Hematopoietic multipotent progenitor cell treated with erythropoietin and hydrocortisone succinate and interleukin-3 and kit ligand, for 4 days (in vitro differentiated cells): ENCODE measurements at places on chromosomes 12 and 14.

- no peak for DNase-seq
Measured at GRCh38 chr12:48001505-48002413, 2.5 kb downstream of the COL2A1 start.

GRCh38 chr12:3081091-3081490, 3.9 kb downstream of the TSPAN9 start:
- DNase-seq: no peak

DNA sequence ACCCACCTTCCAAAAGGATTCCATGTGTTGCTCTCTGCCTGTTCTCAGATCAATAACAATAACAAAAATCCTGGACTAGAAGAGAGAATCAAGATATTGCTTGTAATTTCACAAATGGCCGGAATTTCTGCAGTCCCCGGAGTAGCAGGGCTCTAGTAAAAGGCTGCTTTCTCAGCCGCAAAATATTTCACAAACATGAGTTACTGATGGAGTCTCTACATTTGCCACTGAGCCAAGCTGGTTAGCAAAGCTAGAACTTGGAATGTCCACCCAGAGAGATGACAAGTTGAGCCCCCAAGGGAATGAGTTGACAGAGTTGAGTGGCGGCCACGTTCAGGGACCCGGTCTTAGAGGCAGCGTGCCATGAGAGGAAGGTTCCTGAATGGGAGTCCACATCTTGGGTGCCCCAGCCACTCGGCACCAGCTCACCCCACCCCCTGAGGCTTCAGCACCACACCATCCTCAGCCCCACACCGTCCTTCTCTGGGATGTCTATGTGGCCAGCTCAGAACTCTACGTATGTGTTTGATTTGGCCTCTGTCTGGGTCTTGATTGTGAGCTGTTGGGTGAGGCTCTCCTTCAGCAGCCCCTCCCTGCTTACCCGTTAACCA, 15.9 kb downstream of the FBLN5 start:
- DNase-seq: no peak

- no peak for DNase-seq
Measured at GRCh38 chr12:27541031-27541719, 17.2 kb downstream of the PPFIBP1 start.

- DNase-seq: peak; percentile 33
Measured at GRCh38 chr12:2029851-2030250, 22.9 kb upstream of the CACNA1C start.

DNA sequence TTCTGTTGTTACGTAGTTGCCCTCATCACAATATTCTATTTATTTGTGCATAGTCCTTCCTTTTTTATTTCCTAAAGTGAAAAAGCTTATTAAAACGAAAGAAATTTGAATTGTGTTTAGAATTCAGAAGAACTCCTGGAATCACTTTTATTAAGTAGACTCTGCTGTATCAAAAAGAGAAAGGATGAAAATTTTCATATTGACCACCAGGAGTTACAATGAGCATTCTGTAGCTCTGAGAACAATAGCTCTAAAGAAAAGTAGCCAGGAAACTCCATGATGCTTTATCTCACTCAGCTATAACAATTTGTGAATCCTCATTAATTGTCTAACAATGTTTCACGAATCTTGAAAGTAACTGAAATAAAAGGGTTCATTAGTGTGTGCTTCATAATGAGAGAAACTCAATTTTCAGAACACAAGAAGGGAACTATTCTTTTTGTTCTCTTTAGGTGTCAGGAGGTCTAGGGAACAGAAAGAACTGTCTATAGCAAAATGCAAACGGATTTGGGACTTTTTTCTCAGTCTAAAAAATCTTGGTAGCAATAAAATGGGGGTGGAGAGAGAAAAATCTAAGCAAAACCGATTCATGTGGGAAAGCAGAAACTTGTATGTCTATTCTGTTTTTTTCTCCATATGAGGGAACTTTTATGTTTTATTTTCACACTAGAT, 19.3 kb downstream of the ASCL1 start:
- DNase-seq: no peak

DNA sequence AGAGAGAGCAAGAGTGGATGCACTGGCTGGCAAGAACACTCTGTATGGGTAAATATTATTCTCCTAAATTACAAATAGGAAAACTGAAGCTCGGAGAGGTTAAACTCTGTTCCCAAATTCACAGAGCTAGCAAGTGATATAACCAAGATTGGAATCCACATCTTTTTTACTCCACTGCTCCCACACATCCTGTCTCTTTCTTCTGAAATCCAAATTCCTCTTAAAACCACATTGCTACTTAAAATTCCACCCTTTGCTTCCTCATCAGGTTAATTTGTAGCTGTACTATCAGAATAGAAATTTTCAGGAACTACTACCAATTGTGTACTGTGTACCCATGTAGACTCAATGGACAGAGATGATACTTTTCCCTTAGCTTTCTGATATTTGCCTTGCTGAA, 74.4 kb downstream of the ARMH4 start:
- DNase-seq: no peak

DNA sequence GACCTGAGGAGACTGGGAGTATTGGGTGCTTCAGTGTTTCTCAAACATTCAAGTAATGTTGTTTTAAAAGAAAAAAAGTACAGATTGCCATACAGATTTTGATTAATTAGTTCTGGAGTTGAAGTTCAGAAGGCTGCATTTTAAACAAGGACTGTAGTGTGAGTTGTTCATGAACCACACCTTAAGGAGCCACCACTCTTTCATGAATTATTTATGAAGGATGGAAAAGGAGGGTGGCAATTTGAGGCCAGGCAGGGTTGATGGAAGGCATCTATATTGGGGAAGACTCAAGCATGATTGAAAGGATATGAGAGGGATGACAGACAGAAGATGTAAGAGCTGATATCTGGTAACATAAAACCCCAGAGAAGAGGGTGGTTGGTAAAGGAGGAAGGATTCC, 146.6 kb upstream of the CAND1 start:
- no peak for DNase-seq

GRCh38 chr12:70754330-70754741, 117.1 kb upstream of the PTPRB start:
- DNase-seq: no peak

DNA sequence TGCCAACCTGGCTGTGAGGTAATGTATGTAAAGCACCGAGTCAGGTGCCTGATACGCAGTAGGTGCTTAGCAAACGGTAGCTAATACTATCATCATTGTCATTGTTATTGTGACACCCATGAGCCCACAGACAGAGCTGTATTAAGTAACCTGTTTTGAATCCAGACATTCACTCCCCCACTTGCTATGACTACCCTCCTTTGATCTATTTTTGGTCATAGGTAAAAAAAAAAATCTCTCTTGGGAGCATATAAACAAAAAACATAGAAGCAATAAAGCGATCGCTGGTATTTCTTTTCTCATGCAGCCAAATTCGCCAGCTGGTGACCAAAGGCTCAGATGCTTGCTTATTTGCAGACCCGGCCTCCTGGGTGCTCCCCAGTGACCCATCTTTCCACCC, 330.2 kb downstream of the DPF3 start:
- no peak for DNase-seq

DNA sequence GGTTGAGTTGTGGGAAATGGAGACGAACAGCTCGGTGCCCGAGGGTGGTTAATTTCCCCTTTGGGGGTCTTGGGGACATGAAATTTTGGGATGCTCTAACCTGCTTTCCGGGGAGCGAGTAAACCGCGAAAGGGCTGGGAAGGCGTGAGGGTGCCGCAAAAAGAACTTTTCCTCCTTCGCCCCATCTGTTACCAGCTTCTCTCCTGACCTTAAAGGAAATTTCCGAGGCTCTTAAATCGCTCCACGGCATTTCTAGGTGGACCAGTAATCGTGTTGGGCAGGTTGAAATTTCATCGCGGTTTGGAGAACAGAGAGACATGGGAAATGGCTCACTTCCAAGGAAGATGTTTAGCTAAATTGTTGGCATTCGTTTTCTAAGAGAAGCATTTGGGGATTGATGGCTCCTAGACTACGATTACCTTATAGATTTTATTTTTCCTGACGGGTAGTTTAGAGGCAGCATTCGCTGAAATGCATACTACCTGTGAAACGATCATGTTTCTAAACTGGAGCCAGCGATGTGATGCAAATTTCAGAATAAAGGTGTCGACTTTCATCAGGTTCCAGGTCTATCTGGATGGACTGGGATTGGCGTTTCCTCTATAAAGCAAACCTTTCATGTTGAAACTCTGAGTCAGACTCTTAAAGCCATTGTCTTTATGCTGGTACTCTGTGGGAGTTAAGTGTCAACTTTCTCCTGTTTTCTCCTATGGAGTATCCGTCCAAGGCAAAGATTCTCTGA, 414.5 kb downstream of the PCNX1 start:
- peak; percentile 37 for DNase-seq

GRCh38 chr12:112901271-112901670, 5.5 kb upstream of the OAS1 start:
- no peak for DNase-seq

DNA sequence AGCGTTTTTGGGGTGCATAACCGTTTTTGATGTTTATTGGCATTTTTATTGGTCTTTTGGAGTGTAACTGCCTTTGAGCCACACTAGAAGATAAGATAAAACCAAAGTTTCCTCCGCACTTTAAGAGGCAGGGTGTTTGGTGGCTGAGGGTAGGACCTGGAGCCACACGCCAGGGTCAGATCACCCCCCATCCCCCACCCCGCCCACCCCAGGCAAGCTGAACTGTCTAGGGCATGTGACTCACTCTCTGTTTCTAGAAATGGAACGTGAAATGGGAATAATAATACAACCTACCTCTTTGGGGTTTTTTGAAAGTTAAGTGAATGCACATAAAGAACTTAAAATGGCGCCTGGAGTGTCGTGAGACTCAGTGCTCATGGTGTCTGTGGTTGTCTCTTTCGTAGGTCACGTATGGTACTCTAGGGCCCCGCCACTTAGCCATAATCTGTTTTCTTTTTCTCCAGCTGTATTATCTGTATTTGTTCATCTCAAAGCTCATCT, 56.0 kb downstream of the PPP2R5C start:
- peak; percentile 76 for DNase-seq

GRCh38 chr12:105748806-105749600, 389.8 kb downstream of the NUAK1 start:
- DNase-seq: no peak

GRCh38 chr12:118850244-118850825, 131.0 kb upstream of the SRRM4 start:
- DNase-seq: peak; percentile 42

DNA sequence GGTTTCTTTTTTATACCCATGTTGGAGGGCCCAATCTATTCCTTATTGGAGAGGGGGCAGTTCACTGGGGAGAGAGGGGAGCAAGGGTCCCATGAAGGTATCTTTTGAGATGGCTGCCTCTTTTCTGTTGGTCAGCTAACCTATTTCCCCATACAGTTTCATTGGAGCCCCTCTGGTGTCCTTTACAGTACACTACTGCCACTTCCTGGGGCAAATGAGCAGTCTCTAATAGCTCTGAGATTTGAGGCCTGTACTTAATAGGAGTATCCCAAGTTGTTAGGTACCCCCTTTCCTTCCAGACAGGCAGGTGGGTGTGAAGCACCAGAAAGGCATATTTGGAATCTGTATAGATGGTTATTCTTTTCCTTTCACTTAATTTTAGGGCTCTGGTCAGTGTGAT, 41.3 kb upstream of the RNU6-8 start:
- peak; percentile 27 for DNase-seq

- DNase-seq: peak; percentile 91
Measured at GRCh38 chr12:116910645-116911451, at the start of gene FBXW8. TSS of gene FBXW8 (plus strand) at chr12:116910950. CDS start at chr12:116911038, 88 bp downstream.

DNA sequence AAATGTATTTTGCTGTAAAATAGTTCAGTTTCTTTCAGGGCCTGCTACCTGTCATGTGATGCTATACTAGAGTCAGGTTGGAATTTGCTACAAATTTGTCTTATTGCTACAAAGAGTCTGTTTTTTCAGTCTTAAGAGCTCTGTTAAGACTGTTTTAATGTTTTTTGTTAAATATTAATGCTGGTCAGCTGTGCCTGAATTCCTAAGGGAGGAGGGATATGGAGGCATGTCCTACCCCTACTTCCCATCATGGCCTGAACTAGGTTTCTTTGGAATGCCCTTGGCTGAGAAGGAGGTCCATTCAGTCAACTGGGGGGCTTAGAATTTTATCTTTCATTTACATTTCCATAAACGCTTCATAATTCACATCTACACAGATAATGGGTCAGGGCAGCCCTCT, 30.0 kb downstream of the IQSEC3 start:
- DNase-seq: no peak

- no peak for DNase-seq
Measured at GRCh38 chr14:92902726-92903125, 20.2 kb upstream of the CHGA start.

DNA sequence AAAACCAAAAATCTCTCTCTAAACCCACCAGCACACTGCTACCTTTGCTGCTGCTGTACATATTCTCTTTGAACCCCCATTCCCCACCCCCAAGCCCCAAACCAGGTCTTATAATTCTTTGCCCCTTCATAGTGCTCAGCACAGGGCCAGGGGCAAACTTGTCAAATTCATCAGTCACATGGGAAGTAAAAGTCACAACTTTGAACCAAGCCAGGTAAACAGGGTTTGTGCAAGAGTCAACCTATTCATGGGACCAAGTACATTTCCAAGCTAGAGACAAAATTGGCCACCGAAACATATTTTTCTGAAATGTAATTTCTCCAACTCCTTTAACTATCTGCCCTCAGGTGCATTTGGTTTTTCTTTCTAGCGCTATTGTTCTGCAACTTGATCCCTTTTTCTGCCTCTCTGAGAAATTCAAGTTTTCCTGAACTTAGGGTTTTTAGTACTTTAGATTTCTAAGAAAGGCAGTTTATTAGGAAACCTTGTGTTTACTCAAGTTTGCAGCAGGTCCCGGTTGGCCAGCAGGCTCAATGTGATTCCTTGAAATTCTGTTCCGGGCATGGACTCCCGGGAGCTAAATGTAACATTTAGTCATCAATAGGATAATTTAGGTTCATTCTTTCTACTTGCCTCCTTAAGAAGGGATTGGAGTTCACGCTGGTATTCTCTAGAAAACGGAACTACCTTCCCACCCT, 230.5 kb downstream of the EFCAB11 start:
- DNase-seq: no peak

GRCh38 chr12:18139989-18140596, 50.1 kb upstream of the RERGL start:
- DNase-seq: peak; percentile 63

GRCh38 chr12:3928538-3929184, 55.5 kb upstream of the PARP11 start:
- DNase-seq: peak; percentile 74

- DNase-seq: no peak
Measured at GRCh38 chr12:43241986-43242385, 310.0 kb downstream of the ADAMTS20 start.

DNA sequence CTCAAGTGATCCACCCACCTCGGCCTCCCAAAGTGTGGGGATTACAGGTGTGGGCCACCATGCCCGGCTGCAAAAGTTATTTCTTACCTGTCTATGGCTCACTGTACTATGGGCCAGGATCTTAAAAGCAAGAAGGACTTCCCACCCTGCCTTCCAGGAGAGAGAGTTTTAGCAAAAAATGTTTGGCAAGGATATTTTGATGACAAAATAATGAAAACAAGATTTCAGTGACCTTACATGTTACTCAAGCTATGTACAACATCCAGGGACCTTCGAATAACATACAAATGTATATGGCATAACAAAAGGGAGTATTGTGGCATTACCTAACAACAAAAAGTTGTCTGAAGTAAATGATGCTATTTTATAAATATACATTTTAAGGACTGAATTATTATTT, 55.1 kb downstream of the ANO6 start:
- DNase-seq: no peak
